ENCODE measurements at places on chromosomes 2 and 18.

GRCh38 chr2:166870346-166870745 lies 17.9 kb upstream of the XIRP2 start:
- DNase-seq, result no peak

- DNase-seq, result no peak
These were observed 34.3 kb downstream of the ADD2 start for GRCh38 chr2:70733646-70734180.

DNA sequence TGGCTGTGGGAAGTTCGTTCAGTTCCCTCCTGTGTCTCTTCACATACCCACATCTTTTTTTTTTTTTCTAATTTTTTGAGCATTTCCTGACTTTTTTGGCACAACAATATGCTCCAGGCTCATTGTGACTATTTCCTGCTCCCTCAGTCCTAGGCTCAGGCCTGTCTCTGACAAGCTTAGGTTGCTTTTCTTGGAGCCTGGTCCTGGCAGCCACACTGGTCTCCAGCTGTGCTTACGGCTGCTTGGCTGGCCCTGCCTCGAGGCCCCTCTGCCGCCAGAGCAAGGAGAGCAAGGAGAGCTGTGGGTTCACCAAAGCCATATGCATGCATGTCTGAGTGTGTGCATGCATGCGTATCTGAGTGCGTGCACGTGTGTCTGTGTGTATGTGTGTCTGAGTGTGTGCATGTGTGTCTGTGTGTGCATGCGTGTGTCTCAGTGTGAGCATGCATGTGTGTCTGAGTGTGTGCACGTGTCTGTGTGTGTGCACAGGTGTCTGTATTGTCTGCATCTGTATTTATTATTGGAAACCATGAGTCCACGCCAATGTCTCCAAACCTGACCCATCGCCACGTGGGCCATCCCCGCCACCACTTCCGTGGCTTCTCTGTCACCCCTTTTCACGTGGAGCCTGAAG lies 766.1 kb upstream of the SALL3 start:
- no peak for DNase-seq

- no peak for DNase-seq
These were observed 571.4 kb downstream of the ERBB4 start for GRCh38 chr2:211967234-211967633.

GRCh38 chr2:228377533-228377932 lies 196.0 kb upstream of the SPHKAP start:
- DNase-seq, result no peak

DNA sequence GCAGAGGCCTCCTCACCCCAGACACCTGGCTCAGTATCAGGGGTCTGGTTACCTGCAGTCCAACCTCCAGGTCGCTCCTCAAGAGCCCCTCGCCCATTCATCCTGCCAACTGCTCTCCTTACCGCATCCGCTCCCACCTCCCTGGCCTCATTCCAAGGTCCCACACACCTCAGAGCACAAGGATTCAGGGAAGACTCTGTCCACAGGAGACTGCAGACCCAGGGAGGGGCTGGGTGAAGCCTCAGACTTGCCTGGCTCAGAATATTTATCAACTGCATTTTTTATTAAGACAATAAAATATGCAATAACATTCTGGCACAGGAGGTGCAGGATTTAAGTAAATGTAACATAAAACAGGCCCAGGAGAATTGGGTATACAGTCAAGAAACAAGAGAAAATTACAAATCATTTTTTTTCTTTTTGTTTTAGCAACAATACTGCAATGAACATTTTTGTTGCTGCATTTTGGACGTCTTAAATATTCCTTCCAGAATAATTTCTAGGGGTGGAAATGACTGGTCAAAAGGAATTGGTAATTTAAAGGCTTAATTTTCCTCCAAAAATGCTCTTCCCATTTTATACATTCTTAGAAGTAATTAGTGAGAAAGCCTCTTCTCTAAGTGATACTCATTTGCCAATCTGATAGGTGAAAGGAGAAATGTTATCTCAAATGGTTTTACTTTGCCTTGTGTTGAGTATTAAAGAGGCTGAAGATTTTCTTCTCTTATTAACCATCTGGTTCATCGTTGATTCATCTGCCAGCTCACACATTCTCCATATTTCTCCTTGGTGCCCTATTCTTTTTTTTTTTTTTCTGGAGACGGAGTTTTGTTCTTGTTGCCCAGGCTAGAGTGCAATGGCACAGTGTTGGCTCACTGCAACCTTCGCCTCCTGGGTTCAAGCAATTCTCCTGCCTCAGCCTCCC lies 42.5 kb downstream of the TEX44 start:
- DNase-seq, result no peak

- no peak for DNase-seq
These were observed 8.8 kb downstream of the RETREG2 start for GRCh38 chr2:219186754-219187456.

- no peak for DNase-seq
These were observed 218.6 kb downstream of the KLHL29 start for GRCh38 chr2:23603581-23603980.

DNA sequence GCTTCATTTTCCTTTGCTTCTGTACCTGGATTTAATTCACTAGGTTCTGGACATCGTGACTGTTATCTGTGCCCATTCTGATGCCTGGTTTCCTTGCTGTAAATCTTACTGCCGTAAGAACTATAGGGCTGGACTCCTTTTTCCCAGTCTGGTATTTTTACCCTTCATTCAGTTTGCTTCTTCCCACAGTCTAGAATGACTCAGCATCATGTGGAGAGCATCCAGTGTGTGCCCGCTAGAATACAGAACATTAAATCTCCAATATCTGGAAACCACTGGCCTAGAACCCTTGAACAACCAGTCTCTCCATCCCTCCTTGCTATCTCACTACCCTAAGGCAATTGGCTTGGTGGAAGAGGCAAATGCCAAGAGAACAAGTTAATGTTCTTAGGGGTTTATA lies 1075.4 kb upstream of the ZEB2 start:
- no peak for DNase-seq

- no peak for DNase-seq
These were observed 600.3 kb upstream of the GCFC2 start for GRCh38 chr2:76310894-76311633.

DNA sequence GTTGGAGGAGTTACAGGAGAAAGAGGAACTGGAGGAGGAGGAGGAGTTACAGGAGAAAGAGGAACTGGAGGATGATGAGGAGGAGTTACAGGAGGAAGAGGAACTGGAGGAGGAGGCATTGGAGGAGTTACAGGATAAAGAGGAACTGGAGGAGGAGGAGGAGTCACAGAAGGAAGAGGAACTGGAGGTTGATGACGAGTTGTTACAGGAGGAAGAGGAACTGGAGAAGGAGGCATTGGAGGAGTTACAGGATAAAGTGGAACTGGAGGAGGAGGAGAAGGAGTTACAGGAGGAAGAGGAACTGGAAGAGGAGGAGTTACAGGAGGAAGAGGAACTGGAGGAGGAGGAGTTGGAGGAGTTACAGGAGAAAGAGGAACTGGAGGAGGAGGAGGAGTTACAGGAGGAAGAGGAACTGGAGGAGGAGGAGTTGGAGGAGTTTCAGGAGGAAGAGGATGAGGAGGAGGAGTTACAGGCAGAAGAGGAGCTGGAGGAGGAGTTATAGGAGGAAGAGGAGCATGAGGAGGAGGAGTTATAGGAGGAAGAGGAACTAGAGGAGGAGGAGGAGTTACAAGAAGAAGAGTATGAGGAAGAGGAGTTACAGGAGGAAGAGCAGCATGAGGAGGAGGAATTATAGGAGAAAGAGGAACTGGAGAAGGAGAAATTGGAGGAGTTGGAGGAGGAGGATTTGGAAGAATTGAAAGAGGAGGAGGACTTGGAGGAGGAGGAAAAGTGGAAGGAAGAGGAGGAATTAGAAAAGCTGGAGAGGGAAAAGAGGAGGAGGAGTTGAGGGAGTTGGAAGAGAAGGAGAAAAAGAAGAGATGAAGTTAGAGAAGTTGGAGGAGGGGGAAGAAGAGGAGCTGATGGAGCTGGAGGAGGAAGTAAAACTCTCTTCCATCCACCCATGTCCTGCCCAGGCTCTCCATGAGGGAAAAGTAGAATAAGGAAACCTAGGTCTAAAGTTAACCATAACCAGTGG lies 37.2 kb downstream of the CLASP1 start:
- DNase-seq, result no peak

DNA sequence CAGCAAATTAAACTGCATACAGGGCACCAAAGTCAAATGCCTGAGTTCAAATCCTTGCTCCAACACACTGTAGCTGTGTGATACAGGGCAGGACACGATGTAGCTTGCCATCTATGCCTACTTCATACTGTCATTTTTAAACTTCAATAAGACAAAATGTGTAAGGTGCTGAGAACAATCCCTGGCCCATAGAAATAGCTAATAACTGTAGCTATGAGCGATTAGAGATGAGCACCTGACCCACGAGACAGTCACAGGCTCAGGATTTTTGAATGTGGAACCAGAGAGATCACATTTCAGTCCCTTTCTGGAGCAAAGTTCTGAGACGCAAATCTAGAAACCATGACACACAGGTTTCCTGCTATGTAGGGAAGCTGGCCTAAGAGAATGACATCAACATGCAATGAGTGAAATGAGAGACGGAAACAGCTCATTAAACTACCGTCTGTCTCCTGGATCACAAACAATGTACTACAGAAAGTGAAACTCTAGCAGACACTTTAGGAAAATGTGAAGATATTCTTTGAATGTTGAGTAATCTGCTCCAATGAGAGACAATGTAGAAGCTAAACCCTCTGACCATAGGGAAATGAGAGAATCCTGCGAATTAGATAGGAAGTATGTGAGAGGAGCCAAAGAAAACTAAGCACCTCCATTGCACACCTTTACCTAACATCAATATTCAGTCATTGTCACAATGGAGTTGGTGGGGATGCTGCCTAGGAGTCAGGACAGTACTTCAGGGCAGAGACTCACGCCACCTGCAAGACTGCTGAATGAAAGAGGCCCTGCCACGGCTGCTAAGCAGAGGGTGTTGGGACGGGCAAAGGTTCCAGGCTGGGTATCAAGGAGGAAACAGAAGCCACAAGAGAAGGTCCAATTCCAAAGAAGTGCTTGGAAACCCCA lies 25.5 kb downstream of the B4GALT6 start:
- no peak for DNase-seq

- no peak for DNase-seq
These were observed 47.5 kb downstream of the FRZB start for GRCh38 chr2:182818925-182819324.
